ENCODE measurements at places on chromosomes 7 and 10.

DNA sequence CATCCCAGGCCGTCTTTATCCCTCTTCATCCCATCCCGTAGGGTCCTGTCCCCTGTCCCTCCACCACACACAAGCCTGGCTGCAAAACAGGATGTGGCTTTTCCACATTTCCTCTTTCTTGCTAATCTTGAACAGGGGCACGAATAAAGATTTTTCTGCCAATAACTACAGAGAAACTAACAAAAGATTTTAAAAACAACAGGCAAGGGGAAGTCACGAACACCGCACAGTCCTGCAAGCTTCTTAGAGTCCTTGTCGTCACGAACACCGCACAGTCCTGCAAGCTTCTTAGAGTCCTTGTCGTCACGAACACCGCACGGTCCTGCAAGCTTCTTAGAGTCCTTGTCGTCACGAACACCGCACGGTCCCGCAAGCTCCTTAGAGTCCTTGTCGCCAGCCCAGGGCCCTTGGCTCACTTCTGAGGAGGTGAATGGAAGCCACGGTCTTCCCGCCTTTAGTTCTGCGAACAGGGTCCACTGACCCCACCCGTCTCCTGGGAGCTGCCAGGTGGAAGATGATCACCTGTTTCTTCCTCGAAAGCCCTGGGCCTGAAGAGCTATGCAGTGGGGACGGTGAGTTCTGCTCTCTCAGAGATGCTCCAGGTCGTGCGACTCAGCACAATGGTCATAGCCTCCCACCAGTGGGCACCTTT, 10.3 kb upstream of the INSIG1 start:
- DNase-seq: no peak

DNA sequence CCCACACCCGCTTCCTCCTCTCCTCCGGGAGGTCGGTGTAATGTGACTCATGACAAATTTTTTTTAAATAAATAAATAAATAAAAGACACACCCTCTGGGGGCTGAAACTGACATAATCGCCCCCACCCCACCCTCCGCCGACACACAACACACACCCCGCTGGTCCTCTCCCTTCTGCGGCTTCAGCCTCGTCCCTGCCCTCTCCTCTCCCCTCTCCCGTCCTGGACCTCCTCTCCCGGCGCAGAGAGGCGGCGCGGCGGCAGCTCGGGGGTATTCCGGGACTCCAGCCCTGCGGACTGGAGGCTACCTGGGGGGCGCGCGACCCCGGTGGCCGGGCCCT, 686 bp downstream of the ABI1 start:
- DNase-seq: peak; percentile 69

DNA sequence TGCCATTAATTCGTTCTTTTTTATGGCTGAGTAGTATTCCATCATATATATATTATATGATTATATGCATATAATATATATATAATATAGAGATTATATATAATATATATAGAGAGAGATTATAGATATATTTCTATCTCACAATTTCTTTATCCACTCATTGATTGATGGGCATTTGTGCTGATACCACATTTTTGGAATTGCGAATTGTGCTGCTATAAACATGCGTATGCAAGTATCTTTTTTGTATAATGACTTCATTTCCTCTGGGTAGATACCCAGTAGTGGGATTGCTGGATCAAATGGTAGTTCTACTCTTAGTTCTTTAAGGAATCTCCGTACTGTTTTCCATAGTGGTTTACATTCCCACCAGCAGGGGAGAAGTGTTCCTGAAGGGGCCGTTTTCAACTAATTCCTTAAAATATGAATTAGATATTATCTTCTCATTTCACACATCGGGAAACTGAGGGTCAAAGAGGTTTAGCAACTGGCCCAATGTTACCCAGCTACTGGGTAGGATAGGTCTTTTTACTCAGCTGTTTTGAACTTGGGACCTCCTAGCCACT, 16.5 kb downstream of the NFE2L3 start:
- no peak for DNase-seq

GRCh38 chr10:100508691-100509150, 10.9 kb downstream of the SEC31B start:
- peak; percentile 70 for DNase-seq

- DNase-seq: peak; percentile 45
Observed at GRCh38 chr10:62373995-62374861, at the start of gene ZNF365. Gene ZNF365, plus strand, starts transcription at chr10:62374369. Its CDS starts 1,825 bp downstream, at chr10:62376194.

DNA sequence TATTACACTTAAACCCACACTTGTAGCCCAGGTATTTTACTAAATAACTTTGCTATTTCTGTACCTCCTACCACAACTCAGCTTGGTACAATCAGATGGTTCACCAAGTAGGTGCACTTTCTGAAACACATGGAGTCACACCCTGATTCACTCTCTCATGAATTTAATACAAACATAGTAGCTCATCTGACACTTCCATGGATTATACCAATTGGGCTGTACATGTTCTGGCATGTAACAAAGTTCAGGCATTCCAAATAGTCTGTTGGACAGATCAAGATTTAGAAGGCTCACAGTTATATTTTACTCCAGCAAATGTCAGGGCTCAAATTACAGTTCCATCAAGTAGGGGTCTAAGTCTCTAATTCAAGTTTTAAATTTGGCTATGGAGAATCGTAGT, 62.2 kb upstream of the RNF148 start:
- no peak for DNase-seq

- DNase-seq: no peak
Observed at GRCh38 chr10:103901299-103901698, 16.7 kb downstream of the STN1 start.

DNA sequence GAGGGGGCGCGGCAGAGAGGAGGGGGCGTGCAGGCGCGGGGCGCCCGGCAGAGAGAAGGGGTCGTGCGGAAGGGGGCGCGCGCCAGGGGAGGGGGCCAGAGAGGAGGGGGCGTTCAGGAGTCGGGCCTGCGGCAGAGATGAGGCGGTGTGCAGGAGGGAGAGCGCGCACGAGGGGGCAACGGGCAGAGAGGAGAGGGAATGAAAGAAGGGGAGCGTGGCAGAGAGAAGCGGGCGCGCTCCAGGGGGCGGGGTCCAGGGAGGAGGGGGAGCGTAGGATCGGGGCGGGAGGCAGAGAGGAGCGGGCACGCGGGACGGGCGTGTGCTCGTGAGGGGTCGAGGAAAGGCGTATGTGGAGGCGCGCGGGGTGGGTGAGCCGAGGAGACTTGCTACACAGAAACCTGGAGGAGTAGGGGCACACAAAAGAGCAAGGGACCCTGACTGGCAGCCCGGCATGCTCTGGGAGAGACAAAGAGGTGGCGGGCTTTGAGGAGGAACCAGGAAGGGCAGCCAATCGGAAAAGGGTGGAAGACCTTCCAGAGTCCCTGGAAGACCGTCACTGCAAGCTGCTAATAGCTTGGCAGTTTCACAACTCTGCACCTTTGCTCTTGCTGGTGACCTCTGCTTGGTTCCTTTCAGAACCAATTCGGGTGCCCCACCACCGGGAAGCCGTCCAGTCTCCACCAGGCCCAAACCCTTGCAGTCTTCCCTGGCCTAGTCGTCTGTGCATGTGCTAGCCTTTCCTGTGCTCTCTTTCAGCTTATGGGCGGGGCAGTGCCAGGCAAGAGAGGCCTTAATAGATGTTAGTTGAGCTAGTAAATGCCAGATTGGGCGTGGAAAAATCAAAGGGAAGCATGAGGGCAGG, 639 bp downstream of the DYDC2 start:
- no peak for DNase-seq

GRCh38 chr7:106954840-106955239, 89.7 kb upstream of the PRKAR2B start:
- no peak for DNase-seq

GRCh38 chr7:49102411-49102810, 178.1 kb downstream of the CDC14C start:
- DNase-seq: no peak

DNA sequence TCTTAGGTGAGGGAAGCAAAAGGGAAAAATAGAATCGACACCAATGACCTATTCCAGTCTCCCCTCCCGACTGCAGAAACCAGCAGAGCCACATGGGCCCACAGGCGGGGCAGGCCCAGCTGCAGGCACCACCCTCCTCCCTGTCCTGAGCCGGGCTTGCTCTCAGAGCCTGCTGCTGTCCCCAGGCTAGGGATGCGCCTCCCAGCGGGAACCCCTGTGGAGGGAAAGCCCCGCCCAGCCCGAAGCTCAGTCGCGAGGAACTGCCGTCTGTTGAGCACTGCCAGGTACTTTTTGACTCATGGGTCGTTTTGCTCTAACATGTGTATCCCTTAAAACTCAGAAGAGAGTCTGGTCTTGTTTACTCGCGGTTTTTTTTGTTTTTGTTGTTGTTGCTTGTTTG, 124.5 kb upstream of the RET start:
- DNase-seq: no peak

DNA sequence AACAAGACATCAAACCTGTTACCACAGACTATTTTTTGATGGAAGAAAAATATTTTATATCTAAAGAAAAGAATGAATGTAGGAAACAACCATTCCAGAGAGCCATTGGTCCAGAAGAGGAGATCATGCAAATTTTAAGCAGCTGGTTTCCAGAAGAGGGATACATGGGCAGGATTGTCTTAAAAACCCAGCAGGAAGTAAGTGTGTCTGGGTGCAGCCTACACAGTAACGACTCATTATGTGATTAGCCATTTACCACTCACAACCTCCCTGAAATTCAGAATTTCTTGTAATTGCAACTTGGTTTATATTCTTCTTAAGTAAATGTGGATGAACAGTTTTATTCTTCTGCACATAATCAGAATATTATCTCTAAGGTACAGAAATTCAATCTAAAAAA, 46.2 kb downstream of the NOC3L start:
- no peak for DNase-seq

DNA sequence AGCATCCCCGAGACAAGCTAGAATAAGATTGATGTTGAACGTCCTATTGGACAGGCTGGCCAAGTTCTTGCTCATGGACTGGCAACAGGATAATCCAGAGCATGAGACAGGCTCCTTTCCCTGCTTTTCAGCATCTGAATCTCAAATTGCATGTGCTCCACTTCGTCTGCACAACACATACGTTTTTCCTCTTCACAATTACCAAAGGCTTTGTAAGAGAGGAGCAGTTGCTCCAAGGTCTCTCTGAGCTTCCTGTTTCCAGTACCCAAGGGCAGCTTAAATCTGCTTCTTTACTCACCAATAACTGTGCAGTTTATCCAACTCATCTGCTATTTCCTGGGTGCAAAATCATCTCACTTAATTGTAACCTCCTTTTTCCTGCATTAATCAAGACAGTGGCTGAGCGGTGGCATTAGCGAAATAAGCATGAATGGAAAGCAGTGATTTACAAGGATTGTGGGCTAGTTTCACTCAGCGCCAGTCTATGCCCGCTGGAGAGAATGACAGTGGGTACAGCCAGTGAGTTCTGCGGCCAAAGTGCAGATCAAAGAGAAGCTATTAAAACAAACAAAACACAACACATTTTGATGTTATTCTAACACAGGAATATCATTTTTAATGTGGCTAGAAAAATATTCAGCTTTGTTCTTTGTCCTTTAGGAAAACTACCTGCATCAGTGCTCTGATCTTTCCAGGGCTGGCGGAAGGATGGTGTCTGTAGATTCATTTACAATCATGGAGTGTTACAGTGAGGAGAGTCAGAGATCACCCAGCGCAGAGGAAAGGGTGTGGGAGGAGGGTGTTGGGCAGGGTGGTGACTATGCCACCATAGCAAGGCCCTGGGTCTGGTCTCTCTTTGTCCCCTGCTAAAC, 79.8 kb downstream of the CHN2 start:
- peak; percentile 84 for DNase-seq

GRCh38 chr10:50384238-50384637, 132.9 kb upstream of the ASAH2 start:
- no peak for DNase-seq

GRCh38 chr7:103141753-103142404, 7.0 kb downstream of the NAPEPLD start:
- DNase-seq: peak; percentile 55

Measured in fibroblast of the aortic adventitia (primary cell).